Renal pelvis (tissue), 12 donors: ENCODE measurements at places on chromosomes 6 and 20. TPM values are rescaled to one million over a fixed set of nuclear protein-coding genes. Genes with fewer than 3 reads are reported as not detected.

The PSORS1C2 gene
- polyA plus RNA-seq: not detected

The C6orf58 gene
- 1.5 TPM for polyA plus RNA-seq

The CYP21A2 gene
- 0.43 TPM for polyA plus RNA-seq

The LHFPL5 gene
- 0.14 TPM for polyA plus RNA-seq

The SIRPD gene
- not detected for polyA plus RNA-seq
